Bone marrow (tissue), 2 donors: ENCODE measurements at places on chromosomes 1 and 21.

DNA sequence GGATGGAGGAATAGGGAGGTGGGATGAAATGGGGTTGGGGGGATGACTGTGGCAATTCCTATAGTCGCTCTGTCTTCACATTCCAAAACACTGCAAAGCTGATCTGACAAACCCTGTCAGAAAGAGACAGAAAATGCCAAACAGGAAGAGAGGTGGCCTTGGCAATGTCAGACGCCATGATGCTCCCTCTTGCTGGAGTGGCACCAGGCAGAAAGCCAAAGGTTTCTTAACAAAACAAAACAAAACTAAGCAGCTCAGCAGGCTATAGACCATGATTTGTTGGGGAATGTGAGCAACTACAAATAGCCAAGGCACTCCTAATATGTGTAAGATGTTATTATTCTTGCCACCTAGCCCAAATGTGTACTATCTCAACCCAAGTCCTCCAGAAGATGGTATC lies 42.9 kb upstream of the PLA2G2C start:
- no peak for DNase-seq

DNA sequence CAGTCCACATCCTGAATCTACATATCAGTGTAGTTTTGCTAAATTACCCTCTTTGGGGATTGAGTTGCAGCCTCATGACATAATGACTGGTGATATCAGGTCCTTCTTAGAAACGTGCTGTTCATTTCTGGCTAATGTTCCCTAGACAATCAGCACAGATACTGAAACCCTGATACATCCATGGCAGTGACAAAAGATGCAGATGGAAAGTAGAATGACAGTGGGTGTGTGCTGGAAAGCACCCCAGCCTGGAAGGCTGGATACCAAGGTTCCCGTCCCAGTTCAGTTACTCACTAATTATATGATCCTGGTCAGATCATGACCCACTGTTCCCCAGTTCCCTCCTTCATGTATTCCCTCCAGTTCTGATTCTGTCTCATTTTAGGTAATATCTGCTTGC lies 198.2 kb upstream of the FGGY start:
- DNase-seq: no peak

DNA sequence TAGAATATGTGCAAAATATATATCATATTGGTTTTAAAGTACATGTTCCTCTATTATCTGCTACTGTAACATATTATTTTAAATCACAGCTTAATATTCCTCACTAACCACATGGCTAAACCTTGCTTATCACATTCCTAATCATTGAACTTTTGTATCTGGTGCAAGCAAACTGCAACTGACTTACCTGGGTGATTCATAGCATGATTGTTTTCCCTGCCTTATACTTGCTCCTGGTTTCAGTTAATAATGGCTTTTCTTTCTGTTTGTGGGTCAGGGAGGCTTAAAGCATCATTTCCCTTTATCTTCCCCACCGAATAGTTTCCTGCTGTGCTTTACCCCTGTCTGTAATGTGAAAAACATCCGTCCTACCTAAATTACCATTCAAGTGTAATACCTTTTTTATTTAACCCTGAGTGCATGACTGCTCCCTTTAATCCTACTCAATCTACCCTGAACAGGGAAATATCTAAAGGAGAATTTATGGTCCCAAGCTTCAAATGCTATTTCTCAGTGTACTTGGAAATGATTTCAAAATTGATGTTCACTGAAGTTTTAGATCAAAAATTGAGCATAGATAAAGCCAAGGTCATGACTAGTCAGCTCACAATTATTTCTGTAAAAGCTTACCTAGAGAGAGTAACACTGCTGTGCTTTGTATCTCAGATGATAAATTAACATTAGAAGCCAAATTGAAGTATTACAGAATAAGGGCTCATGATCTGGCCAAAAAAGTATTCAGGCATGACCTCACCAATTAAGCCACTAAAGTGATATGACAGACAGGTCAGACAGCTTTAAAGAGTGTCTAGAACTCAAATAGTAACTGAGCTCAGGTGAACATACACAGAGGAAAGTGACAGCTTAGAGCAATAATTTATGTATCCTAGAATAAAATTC lies 507.1 kb downstream of the BRINP3 start:
- DNase-seq: no peak

DNA sequence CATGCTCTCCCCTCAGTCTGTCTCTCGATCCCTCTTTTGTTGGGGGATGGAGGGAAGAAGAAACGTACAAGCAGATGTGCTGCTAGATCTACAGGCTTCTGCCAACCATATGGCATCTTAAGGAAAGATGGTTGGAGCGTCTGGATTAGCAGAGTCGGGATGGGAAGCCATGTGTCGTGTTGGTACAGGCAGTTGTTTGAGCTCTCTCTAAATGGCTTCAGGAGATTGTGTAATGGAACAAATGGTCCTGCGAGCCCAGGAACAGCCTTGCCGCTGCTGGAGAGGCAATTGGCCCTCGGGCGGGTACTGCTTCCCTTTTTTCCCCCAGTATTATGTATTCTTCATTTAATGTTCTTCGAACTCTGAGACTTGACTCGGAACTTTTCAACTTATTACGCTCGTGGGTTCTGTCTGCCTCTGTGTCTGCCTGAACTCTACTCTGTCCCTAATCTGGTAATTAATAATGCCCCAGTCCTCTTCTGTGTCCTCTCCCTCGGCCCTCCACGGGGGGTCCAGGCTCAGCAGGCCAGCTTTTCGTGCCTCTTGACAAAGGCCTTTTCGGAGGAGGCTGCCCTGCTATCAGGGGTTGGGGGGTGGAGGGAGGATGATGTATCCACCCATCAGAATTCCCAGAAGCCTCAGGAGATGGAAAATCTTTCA lies 215.3 kb downstream of the SDCCAG8 start:
- DNase-seq: no peak

DNA sequence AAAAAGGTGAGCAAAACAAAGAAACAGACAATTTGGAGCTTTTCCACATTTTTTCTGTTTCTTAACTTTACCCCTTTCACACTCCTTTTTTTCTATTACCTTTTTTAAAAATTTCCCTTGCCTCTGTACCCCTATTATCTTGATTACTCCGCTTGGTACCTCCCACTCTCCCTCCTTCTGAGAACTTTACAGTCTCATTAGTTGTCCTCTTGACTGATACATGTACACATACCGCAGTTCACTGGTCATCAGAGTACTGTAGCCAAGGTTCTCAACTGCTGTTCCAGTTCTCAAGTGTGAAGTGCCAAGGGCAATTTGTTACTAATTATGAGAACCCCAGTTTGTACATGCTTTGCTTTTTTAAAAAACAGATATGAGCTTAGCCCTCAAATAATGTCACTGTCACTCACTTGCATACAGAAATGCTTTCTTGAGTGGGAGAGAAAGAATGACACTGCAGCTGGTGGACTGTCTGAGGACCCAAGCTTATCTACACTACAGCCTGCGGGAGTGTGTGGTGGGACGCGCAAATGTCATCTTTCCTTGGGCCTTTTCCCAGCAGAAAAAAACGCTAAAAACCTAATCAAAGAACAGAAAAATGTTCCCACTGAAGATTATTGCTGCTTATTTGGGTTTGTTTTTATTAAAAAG lies 160.8 kb downstream of the DISP1 start:
- no peak for DNase-seq

DNA sequence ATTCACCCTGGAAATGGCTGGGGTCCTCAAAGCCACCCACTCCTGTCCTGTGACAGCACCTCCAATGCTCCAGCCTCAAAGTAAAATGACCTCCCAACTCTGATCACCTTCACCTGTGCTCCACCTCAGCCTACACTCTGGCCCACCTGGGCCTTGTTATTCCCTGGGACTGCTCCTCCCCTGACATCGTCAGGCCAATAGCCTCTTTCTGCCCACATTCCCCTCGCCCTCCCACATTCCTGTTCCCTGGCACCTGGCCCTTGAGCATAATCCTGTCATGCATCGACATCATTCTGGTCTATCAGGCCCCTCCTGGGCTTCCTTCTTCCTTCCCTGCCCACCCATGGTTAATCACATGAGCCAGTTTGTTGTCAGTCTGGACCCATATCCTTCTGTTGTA lies 13.2 kb upstream of the BCAR3 start:
- DNase-seq: no peak

GRCh38 chr1:168430321-168430720 lies 113.5 kb downstream of the XCL2 start:
- DNase-seq: no peak

- no peak for DNase-seq
These were observed 44.3 kb upstream of the BATF3 start for GRCh38 chr1:212743901-212744475.

DNA sequence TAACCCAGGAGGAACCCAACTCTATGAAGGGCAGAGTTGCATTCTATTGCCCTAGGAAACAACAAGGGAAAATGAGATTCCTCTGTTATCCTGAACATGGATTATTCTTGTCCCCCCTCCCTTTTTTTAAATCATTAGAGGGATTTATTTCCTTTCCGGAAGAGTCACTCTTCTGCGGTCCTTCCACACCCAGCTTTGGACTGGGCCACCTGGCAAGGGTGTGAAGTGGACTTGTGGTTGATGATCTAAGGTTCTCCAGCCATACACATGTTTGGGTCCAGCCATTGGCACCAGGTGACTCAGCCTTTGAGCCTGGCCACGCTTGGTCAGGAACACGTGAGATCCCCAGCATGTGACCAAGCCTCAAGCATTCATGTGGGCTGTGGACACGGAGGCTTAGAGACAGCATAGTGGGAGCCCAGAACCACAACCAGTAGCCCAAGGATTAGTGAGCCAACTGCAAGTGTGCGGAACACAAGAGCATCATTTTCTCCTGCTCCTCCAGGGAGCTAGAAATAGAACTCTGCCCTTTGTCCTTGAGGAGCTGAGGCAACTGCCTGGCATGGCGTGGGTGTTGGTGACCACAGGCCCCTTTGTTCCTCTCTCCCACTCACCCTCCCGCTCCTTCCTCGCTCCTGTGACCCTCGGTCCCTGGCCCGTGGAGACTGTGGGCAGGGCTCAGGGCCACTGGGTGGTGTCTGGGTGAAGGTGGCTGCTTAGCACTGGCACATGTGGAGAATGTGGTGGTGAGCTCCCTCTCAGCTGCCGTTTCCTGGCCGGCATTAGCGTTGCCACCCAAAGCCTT lies 50.1 kb downstream of the NENF start:
- no peak for DNase-seq

GRCh38 chr1:235910357-235911299 lies 43.9 kb upstream of the LYST start:
- no peak for DNase-seq

GRCh38 chr1:202561726-202562443 lies 148.4 kb downstream of the SYT2 start:
- no peak for DNase-seq

GRCh38 chr1:26826261-26827105 lies at the start of gene ZDHHC18:
ZDHHC18 (plus strand) TSS chr1:26826688; CDS start chr1:26826805, 117 bp downstream.
- DNase-seq: peak; percentile 51

DNA sequence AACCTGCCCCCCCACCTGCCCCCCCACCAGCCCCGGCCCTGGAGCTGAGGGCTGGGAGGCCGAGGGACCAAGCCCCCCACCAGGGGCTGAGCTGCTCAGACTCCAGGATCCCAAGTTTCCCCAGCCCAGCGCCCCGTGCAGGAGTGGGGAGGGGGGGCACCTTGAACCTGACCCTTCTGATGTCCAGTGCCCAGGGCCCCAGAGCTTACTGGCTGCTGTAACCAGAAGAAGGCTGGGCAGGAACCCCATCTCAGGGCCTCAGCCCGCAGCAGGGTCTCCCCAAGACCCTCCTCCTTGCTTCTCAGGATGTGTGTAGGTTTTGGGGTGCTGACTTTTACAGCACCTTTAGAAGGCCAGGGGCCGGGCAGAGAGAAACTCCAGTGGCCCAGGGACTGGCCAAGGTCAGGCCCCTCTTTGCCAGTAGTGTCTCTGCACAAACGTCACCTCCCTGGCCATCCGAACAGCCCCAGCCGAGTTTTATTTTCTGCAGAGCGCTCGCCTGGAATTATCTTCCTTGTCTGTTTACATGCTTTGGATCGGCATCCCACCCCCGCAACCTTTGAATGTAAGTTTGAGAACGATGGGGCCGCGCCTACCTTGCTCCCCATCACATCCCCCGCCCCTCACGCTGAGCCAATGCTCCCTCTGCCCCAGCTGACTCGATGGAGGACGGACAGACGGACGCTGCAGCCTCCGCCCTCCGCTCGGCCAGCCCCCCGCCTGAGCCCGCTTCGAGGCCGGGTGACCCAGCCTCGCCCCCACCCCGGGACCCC lies 70.1 kb upstream of the CASZ1 start:
- DNase-seq: no peak

- no peak for DNase-seq
These were observed 67.5 kb downstream of the CLIC6 start for GRCh38 chr21:34736116-34736874.

DNA sequence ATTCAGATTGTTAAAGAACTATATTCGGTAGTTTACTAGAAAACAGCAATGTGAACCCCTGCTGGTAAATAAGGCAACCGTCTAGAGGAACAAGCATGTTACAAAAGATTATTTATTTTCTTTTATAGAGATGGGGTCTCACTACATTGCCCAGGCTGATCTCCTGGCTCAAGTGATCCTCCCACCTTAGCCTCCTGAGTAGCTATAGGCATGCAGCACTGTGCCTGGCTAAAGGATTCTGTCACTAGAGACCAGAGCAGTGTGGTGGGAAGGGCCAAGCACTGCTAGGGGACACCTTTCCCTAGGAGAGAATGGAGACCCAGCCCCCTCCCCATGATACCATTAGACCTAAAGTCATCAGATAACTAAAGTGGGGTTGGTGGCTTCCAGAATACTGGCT lies 28.9 kb downstream of the SLC27A3 start:
- DNase-seq: no peak

GRCh38 chr1:29235955-29236711 lies at the start of gene PTPRU:
PTPRU (plus strand) TSS chr1:29236522; CDS start chr1:29236645, 123 bp downstream.
- DNase-seq: no peak

DNA sequence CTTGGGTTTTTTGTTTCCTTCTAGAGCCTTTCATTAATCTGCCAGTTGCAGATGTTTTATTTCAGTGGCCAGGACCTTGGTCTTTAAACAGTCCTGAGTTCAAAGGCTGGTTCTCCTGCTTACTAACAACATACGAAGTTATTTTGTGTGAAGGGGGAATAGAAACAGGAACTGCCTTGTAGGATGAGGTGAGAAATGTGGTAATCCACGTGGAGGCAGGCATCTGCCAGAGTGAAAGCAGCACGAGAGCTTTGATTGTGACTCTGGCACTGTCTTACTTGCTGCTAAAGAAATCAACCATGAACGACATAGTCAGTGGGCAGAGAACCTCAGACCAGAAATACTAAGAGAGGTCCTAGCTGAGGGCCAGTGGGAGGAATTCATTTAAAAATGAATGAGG lies 30.4 kb downstream of the TMEM63A start:
- DNase-seq: no peak

- peak; percentile 70 for DNase-seq
These were observed 9.5 kb upstream of the TNFRSF14 start for GRCh38 chr1:2546515-2547209.

- no peak for DNase-seq
These were observed 136.4 kb downstream of the AKT3 start for GRCh38 chr1:243713470-243714186.

- DNase-seq: no peak
These were observed 76.3 kb downstream of the OBSCN start for GRCh38 chr1:228284148-228284495.

DNA sequence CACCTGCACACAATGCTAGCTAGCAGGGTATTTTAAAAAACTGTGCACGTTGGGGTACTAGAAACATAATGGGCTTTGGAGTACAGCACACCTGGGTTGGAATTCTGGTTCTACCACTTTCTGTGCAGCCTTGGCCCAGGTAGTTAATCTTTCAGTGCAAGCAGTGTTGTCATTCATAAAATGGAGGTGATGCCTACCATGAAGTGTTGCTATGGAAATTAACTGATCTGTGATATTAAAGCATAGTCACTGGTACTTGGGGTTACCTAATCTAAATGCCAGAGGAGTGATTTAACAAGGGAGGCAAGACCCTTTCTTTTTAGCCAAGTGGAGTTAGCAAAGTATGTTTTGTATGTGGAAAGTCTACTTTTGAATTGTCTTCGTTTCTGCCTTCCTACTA lies 18.0 kb downstream of the ATP1B1 start:
- DNase-seq: no peak
